ENCODE measurements at places on chromosomes 16 and 17.

DNA sequence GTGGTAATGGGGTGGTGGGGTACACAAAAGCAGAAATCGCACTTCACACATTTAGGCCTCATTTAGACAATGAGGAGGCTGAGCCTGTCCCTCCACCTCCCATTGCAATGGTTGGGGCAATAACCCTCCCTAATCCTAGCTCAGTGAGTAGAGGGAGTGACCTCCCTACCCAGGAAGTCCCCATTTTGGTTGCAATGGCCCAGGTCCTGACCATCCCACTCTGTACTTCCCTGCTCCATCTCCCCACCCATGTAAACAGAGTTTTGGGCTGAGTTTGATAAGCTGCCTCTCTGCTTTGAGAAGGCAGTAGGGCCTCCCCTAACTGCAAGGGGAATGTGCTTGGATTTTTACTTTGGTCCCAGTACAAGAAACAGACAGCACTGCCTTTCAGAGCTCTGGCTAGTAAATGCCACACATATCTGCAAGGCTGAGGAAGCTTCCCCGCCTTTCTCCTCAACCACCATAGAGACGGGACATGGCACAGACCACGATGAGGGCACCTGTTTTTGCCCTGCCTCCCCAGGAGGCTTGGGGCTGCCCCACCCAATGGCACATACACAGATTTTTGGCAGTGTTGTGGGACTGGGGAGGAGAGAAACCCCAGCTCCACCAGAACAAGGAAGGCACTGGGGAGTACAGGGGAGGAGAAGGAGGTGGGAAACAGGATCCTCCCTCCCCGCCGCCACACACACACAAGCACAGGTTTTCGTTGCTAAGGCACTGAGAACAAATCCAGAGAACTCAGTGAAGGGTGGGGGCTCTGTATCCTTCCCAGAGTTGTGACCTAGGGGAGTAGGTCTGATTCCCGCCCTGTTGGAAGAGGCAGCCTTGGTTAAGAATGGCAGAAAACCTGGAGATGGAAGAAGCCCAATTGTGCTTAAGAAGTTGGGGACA is 7.3 kb downstream of the VAT1 start:
- no peak for DNase-seq

DNA sequence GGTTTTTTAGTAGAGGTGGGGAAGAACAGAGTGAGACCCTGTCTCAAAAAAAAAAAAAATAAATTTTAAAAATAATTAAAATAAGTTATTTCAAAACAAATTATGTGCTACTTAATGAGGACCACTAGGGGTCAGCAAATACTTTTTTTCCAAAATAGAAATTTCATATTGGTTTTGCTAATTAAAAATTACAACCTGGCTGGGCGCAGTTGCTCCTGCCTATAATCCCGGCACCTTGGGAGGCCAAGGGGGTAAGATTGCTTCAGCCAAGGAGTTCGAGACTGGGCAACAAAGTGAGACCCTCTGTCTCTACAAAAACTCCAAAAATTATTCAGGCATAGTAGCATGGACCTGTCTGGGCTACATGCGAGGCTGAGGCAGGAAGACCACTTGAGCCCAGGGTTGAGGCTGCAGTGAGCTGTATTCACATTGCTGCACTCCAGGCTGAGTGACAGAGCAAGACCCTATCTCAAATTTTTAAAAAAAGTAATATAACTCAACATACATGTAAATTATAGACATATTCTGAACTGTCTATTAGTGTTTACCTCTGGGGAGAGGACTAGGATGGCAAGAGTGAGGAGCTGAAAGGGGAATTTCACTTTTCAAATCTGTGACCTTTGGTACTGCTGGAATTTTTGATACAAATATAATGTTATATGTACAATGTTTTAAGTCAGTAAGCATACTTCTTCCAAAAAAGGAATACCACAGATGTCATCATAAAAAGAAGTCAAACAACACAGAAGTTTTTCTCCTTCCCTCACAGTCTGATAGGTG is 8.1 kb downstream of the MEIOB start:
- DNase-seq = peak; percentile 50

- no peak for DNase-seq
These were observed 741 bp upstream of the GRB2 start for GRCh38 chr17:75406222-75406615.

DNA sequence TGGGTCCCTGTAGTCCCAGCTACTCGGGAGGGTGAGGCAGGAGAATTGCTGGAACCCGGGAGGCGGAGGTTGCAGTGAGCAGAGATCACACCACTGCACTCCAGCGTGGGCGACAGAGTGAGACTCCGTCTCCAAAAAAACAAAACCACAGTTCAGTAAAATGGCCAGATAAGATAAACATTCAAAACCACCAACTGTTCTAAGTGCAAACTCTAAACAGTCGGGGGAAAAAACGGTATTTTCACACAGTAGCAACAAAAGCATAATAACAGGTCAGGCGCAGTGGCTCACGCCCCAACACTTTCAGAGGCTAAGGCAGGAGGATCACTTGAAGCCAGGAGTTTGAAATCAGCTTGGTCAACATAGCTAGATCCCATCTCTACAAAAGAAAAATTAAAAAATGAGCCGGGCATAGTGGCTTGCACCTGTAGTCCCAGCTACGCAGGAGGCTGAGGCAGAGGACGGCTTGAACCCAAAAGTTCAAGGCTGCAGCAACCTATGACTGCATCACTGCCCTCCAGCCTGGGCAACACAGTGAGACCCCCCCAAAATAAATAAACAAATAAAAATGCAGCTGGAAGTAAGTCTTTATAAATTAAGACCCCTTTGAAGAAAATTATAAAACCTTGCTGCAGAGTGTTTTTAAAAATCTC is 10.8 kb upstream of the HASPIN start:
- DNase-seq = no peak

- DNase-seq = no peak
These were observed 2.0 kb upstream of the ZACN start for GRCh38 chr17:76076765-76077583.

- DNase-seq = peak; percentile 54
These were observed 15.5 kb downstream of the MAP1LC3B start for GRCh38 chr16:87407511-87408112.

DNA sequence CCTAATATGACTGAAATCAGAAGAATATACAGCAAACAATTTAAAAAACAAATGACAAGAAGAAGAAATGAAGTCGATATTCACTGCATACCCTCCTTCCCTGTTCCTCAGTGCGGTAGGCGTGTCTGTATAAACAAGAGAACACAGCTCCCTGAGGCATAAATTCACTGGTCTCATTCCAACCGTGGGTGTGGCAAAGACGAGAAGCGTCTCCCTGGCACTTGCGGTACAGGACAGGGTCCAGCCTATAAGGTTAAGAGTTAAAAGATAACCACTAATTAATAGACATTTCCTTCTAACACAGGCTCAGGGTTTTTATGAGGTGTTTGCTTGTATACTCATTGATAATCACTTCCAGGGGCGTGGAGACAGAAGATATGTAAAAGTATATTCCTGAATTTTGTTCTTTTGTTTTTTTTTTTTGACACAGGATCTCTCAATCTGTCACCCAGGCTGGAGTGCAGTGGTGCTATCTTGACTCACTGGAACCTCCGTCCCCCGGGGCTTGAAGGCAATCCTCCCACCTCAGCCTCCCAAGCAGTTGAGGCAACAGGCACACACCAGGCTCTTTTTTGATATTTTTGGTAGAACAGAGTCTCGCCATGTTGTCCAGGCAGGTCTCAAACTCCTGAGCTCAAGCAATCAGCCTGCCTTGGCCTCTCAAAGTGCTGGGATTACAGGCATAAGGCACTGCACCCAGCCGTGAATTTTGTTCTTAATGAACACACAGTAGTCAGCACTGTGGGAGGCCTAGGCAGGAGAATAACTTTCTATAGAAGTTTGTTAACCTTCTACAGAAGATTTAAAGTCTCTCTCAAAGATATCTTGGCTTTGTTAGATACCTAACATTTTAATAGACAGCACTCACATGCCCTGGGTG is 59.1 kb upstream of the CLEC18B start:
- no peak for DNase-seq

GRCh38 chr17:66673668-66674276 is 161.1 kb upstream of the CACNG5 start:
- DNase-seq = peak; percentile 71

- no peak for DNase-seq
These were observed 7.6 kb downstream of the CLTC start for GRCh38 chr17:59627274-59627673.

GRCh38 chr17:21816592-21817567 is 124.6 kb downstream of the KCNJ18 start:
- DNase-seq = no peak

DNA sequence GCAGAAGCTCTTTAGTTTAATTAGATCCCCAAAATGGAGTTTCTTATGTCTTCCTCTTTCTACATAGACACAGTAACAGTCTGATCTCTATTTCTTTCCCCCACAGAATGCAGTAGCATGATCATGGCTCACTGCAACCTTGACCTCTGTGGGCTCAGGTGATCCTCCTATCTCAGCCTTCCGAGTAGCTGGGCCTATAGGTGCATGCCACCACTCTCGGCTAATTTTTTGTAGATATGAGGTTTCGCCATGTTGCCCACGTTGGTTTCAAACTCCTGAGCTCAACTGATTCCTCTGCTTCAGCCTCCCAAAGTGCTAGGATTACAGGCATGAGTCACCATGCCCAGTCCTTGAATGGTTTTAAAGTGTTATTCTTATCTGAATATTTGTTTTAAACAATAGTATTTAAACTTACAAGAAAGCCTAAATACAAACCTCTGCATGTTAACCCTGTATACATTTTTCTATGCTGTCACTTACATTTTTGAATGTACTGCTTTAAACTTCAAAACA is 120.6 kb downstream of the GOSR1 start:
- DNase-seq = no peak

GRCh38 chr17:7223375-7223774 is 3.6 kb downstream of the ACADVL start:
- no peak for DNase-seq

GRCh38 chr16:85688586-85689284 is at the start of gene GINS2:
TSS of gene GINS2 (minus strand) at chr16:85688954. CDS start at chr16:85688898, 56 bp downstream.
- DNase-seq = peak; percentile 55

- DNase-seq = no peak
These were observed 22.9 kb downstream of the NUP88 start for GRCh38 chr17:5396612-5397011.

- peak; percentile 99 for DNase-seq
These were observed at the start of gene NFE2L1 for GRCh38 chr17:48047741-48048383. TSS of gene NFE2L1 (plus strand) at chr17:48048359. CDS start at chr17:48051119, 2,760 bp downstream.

DNA sequence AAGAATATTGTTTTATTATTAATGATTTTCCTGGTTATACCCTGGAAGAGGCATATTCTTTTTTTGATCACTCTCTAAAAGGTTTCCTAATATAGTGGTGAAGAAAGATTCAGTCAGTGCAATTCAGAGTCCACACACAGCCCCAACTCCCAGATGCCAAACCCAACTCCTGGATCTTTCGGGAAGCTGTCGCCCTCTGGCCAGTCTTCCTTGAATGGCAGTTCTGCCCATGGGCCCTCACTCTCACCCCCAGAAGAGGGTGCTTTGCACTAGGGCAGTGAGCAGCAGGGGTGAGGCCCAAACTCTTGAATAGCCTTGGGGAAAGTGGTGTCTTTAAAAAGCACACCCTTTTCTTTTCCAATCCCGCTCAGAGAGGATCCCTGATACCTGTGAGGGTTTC is 11.0 kb downstream of the KRT32 start:
- DNase-seq = no peak

All from dermis microvascular lymphatic vessel endothelial cell (primary cell).